ENCODE measurements at places on chromosomes 7 and 10. TPM values are rescaled to one million over a fixed set of nuclear protein-coding genes. Genes with fewer than 3 reads are reported as not detected.

The PRF1 gene
- not detected for total RNA-seq

GRCh38 chr10:128626397-128627000 is 500.3 kb upstream of the MKI67 start:
- no peaks in the 10 kb centered on the region for H3K4me1 ChIP-seq
- no peak overlapping the region for H3K27ac ChIP-seq
- no peaks in the 10 kb centered on the region for H3K27me3 ChIP-seq
- H3K4me3 ChIP-seq, result no peak overlapping the region

DNA sequence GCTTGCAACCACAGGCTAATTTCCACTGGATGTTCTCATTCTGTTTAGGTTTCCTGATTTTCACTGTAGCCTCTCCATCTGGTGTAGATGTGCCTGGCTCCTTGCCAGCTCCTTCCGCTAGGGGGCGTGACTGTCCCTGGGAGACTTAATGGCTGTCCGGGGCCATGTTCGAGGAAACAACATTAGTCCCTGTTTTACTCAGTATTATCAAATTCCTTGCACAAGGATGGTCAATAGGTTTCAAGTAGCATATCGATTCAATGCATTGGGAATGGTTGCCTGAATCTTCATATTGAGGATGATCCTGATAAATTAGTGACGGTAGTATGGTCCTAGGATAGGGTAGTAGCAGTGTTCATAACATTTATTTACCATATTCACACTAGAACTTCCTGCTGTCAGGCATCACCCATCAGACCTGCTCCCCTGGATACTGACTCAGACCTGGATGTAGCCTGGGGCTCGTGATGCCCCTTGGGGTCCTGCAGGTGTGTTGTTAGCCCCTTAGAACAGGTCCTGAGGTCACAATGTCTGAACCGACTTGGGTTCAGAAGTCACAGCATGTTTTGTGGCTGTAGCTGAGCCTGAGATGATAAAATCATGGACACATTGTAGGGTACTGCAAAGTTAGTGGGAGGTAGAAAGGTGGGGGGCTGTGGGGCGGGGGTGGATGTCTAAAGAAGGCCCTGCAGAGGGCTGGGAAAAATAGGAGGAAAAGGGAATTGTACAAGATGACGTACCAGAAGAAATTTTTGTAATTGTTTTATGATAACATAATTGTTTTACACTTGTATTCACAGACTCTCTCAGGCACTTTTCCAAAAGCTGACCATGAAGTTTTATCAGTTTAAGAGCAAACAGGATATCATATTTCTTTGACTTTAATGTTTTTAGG is 8.9 kb upstream of the EXOC6 start:
- no peak overlapping the region for H3K27ac ChIP-seq
- H3K4me3 ChIP-seq, result no peak overlapping the region
- no peaks in the 10 kb centered on the region for H3K4me1 ChIP-seq
- H3K36me3 ChIP-seq, result no peaks in the 10 kb centered on the region

GRCh38 chr10:79113827-79114226 is 45.1 kb downstream of the ZMIZ1 start:
- H3K36me3 ChIP-seq, result no peaks in the 10 kb centered on the region
- no peaks in the 10 kb centered on the region for H3K27me3 ChIP-seq
- peak overlapping the region; percentile 59 for H3K27ac ChIP-seq
- peak overlapping the region; percentile 24 for H3K4me3 ChIP-seq

DNA sequence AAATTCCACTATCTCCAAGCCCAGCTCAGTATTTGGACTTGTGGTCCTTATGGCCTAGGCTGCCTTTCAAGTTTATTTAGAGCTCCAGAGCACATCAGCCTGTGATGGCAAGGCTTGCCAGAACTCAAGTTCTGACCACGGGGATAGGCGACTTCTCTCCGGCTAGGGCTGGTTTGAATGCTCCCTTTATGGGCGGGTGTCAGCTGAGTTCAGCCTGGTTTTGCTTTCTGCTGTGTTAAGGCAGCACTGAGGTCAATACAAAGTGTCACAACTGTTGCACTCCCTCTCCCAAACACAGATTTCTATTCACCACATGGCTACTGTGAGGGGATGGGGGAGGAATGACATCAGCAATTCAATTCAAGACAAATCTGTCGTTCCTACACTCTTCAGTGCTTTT is 318.1 kb upstream of the MYO3A start:
- DNase-seq, result no peak
- H3K4me1 ChIP-seq, result no peaks in the 10 kb centered on the region
- H3K4me3 ChIP-seq, result no peak overlapping the region
- H3K27ac ChIP-seq, result no peak overlapping the region
- no peaks in the 10 kb centered on the region for H3K36me3 ChIP-seq

DNA sequence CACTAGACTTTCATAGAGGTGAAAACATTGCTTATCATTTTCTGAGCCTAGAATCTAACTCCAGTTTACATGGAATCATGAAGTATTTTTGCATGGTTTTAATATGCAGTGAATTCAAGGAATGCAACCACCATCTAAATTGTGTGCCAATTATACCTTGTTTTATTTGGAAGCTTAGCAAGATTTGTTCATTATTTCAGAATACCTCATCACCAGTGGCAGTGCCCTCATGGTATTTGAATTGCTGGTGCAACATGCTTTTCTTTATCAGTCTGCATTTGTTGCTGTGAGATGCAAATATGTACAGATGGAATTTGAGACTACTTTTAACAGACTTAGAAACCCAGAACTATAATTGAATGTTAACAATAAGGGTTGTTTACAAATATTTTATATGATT is 18.7 kb upstream of the ZNF800 start:
- H3K4me1 ChIP-seq, result no peaks in the 10 kb centered on the region
- no peak overlapping the region for H3K4me3 ChIP-seq
- DNase-seq, result no peak

DNA sequence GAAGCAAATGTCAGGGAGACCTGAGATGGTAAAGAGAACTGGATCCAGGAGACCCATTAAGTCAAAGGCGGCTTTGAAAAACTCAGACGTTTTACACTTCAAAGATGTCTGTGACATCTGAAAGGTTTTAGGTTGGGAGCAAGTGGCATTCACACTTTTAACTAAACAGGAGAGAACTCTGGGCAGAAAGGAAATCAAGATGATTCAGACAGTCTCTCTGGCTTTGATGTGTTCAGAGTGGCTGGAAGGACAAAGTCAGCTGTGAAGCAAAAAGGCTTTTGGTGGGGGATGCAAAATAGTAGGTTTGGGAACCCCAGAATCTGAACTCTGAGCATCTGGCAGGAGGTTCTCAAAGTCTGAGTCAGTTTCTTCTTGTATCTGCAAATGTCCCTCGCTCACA is 66.6 kb downstream of the PRKCQ start:
- H3K36me3 ChIP-seq, result no peaks in the 10 kb centered on the region
- no peak overlapping the region for H3K4me3 ChIP-seq

Measured in SJCRH30 (cell line).